ENCODE measurements at places on chromosomes 7 and 10.

DNA sequence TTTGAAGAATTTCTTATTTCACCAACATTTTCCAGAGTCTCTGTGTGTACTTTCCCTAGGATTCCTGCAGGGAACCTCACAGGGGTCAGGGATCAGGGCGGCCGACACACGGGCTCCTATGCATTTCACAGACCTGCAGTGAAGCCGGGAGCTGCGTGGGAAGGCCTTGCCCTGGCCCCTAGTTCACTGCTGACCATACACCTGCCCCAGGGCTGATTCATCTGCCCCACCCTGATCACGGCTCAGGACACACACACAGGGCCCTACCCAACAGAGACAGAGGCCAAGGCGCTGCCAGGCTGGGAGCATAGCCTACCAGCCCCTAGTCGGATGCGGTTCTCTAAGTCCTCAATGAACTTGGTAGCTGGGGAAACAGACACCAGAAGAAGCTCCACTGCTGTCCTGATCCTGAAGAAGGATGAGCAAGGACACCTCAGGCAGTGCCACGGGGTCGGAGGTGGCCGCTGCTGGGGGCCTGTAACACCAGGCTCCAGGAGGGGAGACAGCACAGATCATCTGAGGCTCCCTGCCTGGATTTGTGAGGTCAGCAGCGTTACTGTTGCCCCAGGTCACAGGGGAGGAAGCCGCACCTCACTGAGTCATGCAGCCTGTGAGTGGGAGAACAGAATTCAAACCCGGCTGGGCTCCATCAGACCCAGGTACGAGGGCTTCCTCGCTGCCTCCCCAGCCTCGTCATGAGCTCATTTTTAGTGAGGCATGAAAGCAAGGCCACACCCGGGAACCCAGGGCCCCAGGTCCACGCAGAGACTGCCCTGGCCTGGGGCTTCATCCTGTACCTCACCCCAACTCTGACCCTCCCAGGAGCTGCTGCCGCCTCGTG, 278.8 kb upstream of the PPP2R2D start:
- no peak for DNase-seq

GRCh38 chr7:39603924-39604323, 19.4 kb upstream of the RALA start:
- no peak for DNase-seq

DNA sequence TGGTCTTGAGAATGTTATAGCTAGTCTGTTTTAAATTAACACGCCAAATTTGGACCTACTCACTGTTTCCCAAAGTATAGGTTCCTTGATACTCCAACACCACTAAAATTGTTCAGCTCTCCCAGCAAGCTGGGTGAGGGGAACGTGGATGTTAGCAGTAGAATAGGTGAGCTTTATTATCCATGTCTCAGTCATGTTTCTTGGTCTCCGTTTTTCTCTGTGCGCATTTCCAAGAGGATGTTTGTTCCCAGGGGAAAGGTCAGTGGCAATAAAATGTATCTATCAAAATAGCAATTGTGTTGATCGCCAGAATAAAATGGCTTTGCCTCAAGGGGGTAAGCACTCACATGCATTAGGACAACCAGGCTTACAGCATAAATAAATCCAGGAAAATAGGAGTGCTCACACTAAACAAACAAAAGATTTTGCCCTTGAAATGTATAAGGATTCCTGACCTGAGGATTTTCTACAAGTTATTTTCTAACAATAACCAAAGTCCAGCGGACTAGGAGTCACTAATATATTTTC, 187.0 kb upstream of the C7orf33 start:
- DNase-seq: no peak

GRCh38 chr7:51060536-51060935, 256.1 kb downstream of the COBL start:
- peak; percentile 41 for DNase-seq

DNA sequence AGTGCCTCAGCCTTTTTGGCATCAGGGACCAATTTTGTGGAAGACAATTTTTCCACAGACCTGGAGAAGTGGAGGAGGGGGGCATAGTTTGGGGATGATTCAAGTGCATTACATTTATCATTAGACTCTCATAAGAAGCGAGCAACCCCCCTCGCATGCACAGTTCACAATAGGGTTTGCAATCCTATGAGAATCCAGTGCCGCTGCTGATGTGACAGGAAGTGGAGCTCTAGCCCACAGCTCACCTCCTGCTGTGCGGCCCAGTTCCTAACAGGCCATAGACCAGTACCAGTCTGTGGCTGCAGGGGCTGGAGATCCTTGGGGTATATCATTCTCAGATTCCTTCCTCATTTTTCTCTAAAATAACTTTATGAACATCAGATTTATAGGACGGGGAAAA, 50.8 kb downstream of the ATAD1 start:
- DNase-seq: no peak

- DNase-seq: no peak
Measured at GRCh38 chr7:156897673-156898072, 4.7 kb upstream of the LMBR1 start.

DNA sequence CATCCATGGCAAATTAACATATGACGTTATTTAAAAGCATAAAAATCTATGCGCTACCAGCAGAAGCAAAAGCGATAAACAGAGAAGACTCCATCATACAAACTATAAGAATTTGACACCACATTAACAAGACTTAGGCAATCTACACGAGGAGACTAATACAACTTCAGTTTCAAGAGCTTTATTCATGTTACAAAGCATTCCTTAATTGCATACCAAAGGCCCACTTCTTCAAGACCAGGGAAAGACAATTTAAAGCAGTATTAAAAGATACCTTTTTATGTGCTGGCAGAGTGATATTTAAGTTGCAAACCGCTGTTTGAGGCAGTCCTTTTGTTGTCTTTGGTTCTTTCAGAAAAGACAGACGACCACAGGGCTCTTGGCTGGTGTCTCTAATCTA, 176.0 kb upstream of the CCDC6 start:
- no peak for DNase-seq

- no peak for DNase-seq
Measured at GRCh38 chr10:131998845-131999681, 17.3 kb upstream of the BNIP3 start.

- DNase-seq: peak; percentile 50
Measured at GRCh38 chr10:72329290-72330068, 25.2 kb downstream of the DNAJB12 start.

GRCh38 chr7:94510582-94511496, 1.2 kb downstream of the CASD1 start:
- DNase-seq: peak; percentile 74

Measured in hematopoietic multipotent progenitor cell treated with erythropoietin and hydrocortisone succinate and interleukin-3 and kit ligand, for 4 days (in vitro differentiated cells).